Body of pancreas (tissue), 4 donors: ENCODE measurements at places on chromosomes 12 and 14. TPM values are rescaled to one million over a fixed set of nuclear protein-coding genes. Genes with fewer than 3 reads are reported as not detected.

PDZRN4 gene
- 0.52 TPM for total RNA-seq

FAM90A1 gene
- 0.26 TPM for total RNA-seq

KCNA1 gene
- not detected for total RNA-seq

POTEG gene
- not detected for total RNA-seq

DDX24 gene
- total RNA-seq, result 95.6 TPM

CDK2 gene
- 8.8 TPM for total RNA-seq

SGPP1 gene
- 24.4 TPM for total RNA-seq

PTHLH gene
- not detected for total RNA-seq

PRICKLE1 gene
- 4.7 TPM for total RNA-seq

SLC6A15 gene
- not detected for total RNA-seq

ATG2B gene
- total RNA-seq, result 26.2 TPM

PRPH gene
- total RNA-seq, result 9.6 TPM

CIDEB gene
- 34.0 TPM for total RNA-seq

GPD1 gene
- 7.0 TPM for total RNA-seq

ANKS1B gene
- 2.1 TPM for total RNA-seq

ZNF664 gene
- total RNA-seq, result 53.2 TPM

KRT72 gene
- total RNA-seq, result not detected

SLC38A1 gene
- 18.5 TPM for total RNA-seq

NT5DC3 gene
- total RNA-seq, result 5.2 TPM

VRTN gene
- total RNA-seq, result not detected

RHOJ gene
- 4.2 TPM for total RNA-seq

PLA2G1B gene
- total RNA-seq, result 6,971 TPM

SERPINA12 gene
- total RNA-seq, result not detected

GPR162 gene
- total RNA-seq, result not detected

CD163 gene
- 19.4 TPM for total RNA-seq

ARHGDIB gene
- total RNA-seq, result 19.8 TPM

RHNO1 gene
- total RNA-seq, result 10.9 TPM

GLT8D2 gene
- 6.0 TPM for total RNA-seq

BMP4 gene
- total RNA-seq, result 8.3 TPM

B4GALNT3 gene
- 4.0 TPM for total RNA-seq

TAS2R30 gene
- 12.2 TPM for total RNA-seq

PYGL gene
- total RNA-seq, result 11.5 TPM
